ENCODE measurements at places on chromosomes 4 and X.

DNA sequence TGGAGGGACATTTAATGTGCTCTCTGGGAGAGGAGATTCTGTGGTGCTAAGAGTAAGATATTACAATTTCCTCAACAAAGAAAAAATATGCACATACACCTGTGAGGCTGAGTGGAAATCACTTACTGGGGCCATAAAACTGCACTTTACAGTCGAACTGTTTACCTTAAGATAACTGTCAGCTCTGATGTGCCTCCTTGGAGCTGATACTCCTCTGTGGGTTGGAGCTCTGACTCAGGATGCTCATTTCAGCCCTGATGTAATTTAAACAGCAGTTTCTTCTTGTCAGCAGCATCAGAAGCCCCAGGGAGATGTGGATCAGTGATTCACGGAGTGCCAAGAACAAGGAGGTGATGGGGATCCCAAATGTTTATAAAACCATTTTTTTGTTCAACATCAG, 241.9 kb upstream of the SFRP2 start:
- no peak for DNase-seq

GRCh38 chr4:155899891-155900290, 3.6 kb upstream of the TDO2 start:
- no peak for DNase-seq

GRCh38 chrX:107935664-107936433, 46.3 kb downstream of the TEX13B start:
- no peak for DNase-seq

DNA sequence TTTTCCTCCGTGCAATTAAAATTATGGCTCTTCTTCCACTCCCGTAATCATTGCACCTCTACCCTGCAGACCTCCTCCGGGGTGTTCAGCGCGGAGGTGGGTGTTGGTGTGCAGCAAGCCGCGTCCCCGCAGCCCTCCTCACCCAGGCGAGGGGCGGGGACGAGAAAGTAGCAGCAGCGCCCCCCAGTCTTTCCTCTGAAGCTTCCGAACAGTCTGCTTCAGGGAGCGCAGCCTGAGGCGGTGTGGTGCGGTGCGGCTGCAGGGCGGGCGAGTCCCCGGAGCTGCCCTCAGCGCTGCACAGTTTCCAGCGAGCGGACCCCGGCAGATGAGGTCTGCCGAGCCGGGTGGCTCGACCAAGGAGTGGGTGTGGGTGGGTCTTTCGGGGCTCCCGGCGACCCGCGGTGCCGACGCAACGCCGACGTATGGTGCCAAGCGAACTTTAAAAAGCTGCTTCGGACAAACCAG, at the start of gene FRAS1:
Gene FRAS1 (plus strand): TSS at position 189 of the 465 bp plus-strand sequence. CDS start 687 bp downstream, outside the sequence.
- no peak for DNase-seq

DNA sequence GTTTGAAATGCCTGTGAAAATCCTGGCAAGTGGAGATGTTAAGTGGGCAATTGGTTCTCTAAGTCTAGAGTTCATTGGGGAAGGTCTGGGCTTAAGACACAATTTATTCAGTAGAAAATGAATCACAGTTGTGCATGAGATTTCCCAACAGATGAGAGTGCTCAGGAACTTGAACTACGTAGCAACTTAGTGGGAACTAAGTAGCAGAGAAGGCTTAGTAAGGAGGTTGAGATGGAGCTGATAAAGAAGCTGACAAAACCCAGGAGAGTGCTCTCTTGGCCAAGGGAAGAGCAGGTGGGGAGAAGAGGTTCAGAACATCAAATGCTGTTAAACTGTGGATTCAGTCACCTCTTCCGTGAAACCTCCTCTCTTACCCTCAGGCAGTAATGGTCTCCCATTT, 33.0 kb downstream of the AFF1 start:
- no peak for DNase-seq

All from activated naive CD4-positive, alpha-beta T cell treated with anti-CD3 and anti-CD28 coated beads, Interleukin-2, amount 50 U/mL, for 16 hours (primary cell).